Femur (tissue), 1 donor: ENCODE measurements at places on chromosomes 4 and X.

- DNase-seq, result no peak
These were observed 269.3 kb downstream of the PCDH7 start for GRCh38 chr4:30989508-30989907.

GRCh38 chrX:15405846-15406245 lies 21.6 kb upstream of the VEGFD start:
- no peak for DNase-seq

- DNase-seq, result peak; percentile 82
These were observed 377 bp downstream of the TIMM17B start for GRCh38 chrX:48897157-48897624.

- DNase-seq, result no peak
These were observed 1.9 kb downstream of the ADGRA3 start for GRCh38 chr4:22514001-22514400.

GRCh38 chr4:180650273-180650672 lies 1592.9 kb upstream of the TENM3 start:
- DNase-seq, result no peak

DNA sequence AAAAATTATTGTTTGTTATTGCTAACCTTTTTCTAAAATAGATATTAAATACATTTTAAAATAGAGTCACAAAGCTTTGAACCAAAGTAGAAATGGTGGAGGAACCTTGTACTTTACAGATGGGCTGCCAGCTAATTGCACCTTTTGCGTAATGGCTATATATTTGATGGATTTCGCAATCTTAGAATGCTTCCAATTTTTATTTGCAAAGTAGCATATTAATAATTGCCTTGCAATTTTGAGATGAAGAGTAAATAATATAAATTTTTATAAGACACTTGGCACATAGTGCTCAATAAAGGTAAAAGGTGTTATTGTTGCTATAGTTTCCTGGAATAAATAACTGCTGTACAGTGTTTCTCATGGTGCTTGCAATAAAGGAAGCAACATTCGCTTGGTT lies 533.5 kb downstream of the CCSER1 start:
- DNase-seq, result no peak

DNA sequence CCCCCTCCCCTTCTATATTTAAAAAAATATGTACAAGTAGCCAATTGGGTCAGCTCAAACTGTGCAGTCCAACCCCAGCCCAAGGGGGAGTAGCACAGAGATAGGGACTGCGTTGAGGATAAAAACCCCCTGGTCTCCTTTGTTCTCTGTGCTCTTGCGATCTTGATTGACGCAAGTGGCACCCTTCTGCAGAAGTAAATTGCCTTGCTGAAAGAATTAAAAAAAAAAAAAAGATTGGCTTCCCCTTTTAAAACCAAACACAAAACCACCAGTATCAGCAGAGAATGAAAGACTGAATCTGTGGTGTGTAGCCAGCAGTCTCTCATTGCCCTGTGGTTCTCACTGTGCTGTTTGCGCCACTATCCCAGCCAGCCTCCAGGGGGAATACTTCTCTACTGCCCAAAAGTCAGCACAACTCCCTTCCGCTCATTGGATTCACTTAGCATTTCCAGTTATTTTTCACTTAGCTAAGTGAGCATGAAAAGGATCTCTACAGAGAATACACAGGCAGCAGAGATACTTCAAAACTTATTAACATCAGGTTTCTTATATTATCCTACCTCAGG lies 29.7 kb downstream of the MANBA start:
- no peak for DNase-seq

- no peak for DNase-seq
These were observed 356.8 kb upstream of the PCDH10 start for GRCh38 chr4:132792310-132792709.

- DNase-seq, result no peak
These were observed 30.7 kb downstream of the SLC4A4 start for GRCh38 chr4:71369536-71369935.

GRCh38 chr4:60729194-60729593 lies 470.9 kb upstream of the ADGRL3 start:
- DNase-seq, result no peak

GRCh38 chr4:1772853-1773538 lies 20.1 kb upstream of the FGFR3 start:
- DNase-seq, result no peak

DNA sequence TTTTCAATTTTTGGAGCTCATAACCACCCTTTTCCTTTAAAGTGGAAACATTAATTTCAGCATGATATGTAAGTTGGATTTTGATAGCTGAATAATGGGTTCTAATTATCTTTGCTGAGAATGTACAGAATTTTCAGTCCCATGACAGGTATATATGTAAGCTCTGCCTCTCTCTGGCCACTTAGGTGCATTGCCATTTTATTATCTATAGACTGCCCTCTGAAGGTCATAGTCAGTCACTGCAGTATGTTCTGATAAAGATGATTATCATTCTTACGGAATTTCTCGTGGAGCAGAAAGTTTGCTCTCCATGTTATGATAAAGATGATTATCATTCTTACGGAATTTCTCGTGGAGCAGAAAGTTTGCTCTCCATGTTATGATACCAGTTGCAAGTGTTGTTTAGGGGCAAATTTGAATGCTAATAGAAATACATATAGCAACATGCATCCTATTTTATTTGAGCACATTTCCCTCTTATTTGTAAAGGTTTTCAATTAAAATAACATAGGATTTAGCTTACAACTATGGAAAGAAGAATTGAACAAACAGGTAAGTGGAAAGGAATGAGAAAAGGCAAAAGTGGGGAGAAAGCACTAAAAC lies 10.4 kb downstream of the AFP start:
- no peak for DNase-seq

DNA sequence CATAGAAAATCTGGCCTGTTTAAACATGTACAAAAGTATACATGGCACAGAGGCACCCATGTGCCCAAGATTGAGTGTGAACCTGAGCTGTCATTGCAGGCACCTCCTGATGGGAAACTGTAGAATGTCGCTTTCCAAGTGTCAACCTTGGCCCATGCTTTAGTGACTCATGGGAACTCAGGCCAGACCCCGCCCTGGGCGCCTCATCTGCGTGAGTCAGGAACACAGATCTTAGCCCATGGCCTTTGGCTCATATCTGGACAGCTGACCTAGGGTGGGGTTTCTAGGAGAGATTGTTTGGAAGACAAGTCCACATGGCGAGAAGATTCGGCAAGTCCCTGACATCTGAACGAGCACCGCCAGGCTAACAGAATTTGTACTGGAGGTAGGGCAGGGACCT lies 50.0 kb downstream of the CYTL1 start:
- no peak for DNase-seq

GRCh38 chrX:123186801-123187200 lies 2.7 kb downstream of the GRIA3 start:
- no peak for DNase-seq

DNA sequence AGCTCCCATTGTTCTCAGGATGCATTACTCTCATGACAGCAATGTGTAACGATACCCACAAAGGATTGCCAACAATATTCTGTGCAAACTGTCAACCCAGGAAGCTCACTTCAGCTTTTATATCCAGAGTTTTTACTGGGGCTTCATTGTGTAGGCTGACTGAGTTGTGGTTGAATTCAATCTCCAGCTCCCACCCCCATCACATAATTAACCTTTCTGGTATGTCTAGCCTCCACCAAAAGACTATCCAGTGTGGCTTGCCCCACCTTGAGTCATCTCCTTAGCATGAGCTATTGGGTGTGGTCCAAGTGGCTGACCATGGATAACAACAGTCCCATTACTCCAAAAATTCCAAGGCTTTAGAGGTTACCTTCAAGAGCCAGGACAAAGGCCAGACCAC lies 17.7 kb upstream of the TAB3 start:
- DNase-seq, result no peak

DNA sequence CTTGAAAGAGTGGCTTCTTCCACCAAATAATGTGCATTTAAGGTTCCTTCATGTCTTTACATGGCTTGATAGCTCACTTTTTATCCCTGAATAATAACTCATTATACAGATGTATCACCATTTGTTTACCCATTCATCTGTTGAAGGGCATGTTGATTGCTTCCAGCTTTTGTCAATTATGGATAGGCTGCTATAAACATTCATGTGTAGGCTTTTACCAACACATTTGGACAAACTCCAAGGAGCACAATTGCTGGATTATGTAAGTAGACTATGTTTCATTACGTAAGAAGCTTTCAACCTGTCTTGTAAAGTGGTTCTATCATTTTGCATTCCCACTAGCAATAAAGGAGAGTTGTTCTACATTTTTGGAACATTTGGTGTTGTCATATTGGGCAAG lies 2637.0 kb downstream of the PCDH7 start:
- DNase-seq, result no peak

DNA sequence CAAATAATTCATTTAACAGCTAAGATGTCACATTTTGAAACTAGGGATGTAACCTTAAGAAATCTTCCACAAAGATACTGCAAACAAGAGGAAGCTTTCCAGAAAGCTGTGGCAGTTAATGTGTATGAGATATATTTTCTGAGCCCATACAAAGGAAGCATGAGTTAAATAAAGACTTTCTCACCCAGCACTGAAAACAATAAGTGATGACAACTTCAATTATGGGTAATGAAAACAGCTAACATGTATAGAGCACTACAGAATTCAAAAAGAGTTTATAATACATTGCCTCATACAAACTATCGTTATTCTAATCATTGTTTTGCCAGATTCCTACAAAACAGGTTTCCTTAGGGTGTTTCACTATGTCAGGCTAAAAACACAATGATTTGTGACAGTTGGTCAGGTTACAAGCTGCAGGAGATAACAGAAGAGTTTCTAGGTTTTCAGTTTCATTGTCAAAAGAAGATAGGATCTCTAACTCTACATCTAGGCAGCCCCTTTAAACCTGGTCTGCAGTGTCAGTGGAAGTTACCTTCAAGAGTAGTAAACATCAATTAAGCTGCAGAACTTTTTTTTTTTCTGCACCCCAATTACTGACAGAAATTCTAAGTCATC lies 618.1 kb upstream of the ADGRL3 start:
- no peak for DNase-seq

GRCh38 chr4:48112017-48112667 lies 21.9 kb downstream of the TXK start:
- no peak for DNase-seq

DNA sequence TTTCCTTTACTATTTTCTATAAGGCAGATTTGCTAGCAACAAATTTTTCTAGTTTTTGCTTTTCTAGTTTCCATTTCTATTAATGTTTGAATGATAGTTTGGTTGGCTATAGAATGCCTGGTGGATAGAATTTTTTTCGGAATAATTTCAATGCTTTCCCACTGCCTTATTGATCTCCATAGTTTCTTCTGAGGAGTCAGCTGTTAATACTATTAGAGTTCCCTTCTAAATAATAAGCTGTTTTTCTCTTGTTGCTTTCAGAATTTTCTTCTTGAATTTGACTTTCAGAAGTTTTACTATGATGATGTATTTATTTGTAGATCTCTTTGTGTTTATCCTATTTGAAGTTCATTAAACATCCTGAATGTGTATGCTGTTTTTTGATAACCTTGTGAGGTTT lies 91.8 kb downstream of the VSIG4 start:
- no peak for DNase-seq

DNA sequence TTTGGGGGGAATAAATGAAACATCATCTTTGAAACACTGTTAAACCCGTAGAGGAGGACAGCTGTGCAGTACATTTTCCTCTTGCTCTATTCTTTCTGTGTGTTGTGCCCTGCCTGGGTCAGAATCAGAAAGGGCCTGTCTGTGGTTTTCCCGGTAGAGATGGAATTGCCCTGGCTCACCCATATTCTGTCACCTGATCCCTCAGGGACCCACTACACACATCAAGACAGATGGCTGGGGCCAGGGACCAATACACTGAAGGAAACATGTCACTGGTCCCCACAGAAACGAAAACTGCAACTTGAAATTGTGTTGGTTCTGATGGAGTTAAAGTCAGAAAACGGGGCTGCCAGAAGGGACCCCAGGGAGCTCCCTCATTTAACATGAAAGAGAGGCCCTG lies 114.9 kb downstream of the ZNF827 start:
- no peak for DNase-seq
